ENCODE measurements at places on chromosomes 5 and 9.

DNA sequence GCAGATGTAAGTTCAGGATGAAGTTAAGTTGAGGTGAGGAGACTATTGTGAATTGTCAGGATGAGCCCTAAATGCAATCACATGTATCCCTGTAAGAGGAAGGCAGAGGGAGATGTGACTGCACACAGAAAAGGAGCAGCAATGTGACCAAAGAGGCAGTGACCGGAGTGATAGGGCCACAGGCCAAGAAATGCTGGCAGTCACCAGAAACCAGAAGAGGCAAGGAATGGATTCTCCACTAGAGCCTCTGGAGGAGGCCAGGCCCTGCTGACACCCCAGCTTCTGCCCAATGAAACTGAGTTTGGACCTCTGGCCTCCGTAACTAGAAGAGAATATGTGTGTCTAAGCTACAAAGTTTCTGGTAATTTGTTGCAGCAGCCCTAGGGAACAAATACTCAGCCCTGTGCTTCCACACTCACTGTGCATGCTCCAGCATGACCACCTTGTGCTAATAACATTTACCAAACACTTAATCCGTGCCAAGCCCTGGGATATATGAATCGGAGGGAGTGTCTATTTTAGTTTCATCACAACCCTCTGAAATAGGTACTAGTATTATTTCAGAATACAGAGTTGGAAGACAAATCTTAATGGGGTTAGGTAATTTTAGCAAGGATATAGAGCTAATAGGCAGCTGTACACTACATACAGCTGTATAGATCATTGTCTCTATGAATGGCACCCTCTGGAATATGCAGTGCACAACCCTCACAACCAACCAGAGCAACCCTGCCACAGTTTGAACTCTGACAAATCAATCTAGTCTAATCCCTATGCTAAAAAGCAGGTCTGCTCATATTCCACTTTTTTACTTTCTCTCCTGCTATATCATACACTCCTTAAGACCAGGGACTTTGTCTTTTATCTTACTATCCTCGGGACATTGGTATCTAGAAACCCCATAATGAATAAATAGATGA is 7.8 kb upstream of the GPX8 start:
- H3K36me3 ChIP-seq, result no peaks in the 10 kb centered on the region
- H3K4me1 ChIP-seq, result no peaks in the 10 kb centered on the region
- peaks cover 40% of the 10 kb centered on the region for H3K27me3 ChIP-seq
- DNase-seq, result no peak

DNA sequence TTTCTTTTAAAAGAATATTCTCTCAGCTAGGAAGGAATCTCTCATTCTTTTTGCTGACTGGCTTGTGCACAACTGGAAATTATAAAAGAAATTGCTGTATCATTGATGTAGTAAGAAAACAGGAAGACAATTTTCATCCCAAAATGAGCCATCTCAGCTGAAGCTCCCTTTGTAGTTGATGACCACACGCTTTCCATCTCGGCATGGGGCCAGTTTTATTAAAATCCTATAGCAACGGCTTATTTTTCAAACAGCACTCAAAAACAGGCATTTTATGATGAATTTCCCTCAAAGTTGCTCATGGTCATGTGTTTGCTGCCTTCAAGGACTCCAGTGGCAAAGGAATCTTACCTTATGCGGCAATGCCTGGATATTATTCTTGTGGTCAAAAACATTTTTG is 62.4 kb upstream of the GLIS3 start:
- H3K4me1 ChIP-seq, result no peaks in the 10 kb centered on the region
- DNase-seq, result no peak
- H3K36me3 ChIP-seq, result no peaks in the 10 kb centered on the region
- no peak overlapping the region for H3K27ac ChIP-seq

- no peak for DNase-seq
- peaks cover 24% of the 10 kb centered on the region for H3K36me3 ChIP-seq
These were observed 2.9 kb downstream of the UBE2B start for GRCh38 chr5:134374232-134374631.

GRCh38 chr9:124353166-124353768 is 62.0 kb downstream of the PSMB7 start:
- no peak overlapping the region for H3K4me3 ChIP-seq
- DNase-seq, result no peak
- H3K36me3 ChIP-seq, result peaks cover 67% of the 10 kb centered on the region
- H3K4me1 ChIP-seq, result peaks cover 14% of the 10 kb centered on the region
- peak overlapping the region; percentile 60 for H3K27ac ChIP-seq

- H3K36me3 ChIP-seq, result no peaks in the 10 kb centered on the region
- peaks cover 11% of the 10 kb centered on the region for H3K4me1 ChIP-seq
- H3K4me3 ChIP-seq, result no peak overlapping the region
- H3K27me3 ChIP-seq, result peaks cover 87% of the 10 kb centered on the region
- no peak overlapping the region for H3K27ac ChIP-seq
- no peak for DNase-seq
These were observed 2.4 kb downstream of the PSD2 start for GRCh38 chr5:139797856-139798510.

DNA sequence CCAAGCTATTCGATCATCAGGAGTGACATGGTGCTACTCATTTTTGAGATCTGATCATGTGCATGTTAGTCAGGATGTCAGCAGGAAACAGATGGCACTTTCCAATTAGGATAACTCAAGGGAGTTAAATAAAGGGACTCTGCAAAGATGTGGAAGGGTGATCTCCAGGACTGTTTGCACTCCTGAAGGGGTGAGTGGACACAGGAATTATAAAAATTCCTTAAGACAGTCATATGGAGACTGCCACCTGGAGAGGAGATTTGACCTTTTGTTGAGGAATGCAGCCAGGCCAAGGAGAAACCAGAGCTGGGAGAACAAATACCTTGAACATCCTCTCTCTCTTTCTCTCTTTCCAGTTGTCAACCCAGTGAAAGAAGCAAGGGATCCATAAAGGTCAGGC is 189.1 kb downstream of the GABRG2 start:
- H3K36me3 ChIP-seq, result no peaks in the 10 kb centered on the region
- no peaks in the 10 kb centered on the region for H3K4me1 ChIP-seq
- no peak overlapping the region for H3K4me3 ChIP-seq
- no peak for DNase-seq
- no peaks in the 10 kb centered on the region for H3K27me3 ChIP-seq

GRCh38 chr9:98272083-98272482 is 16.6 kb upstream of the TBC1D2 start:
- H3K27ac ChIP-seq, result no peak overlapping the region
- DNase-seq, result no peak
- peaks cover 80% of the 10 kb centered on the region for H3K27me3 ChIP-seq
- no peak overlapping the region for H3K4me3 ChIP-seq
- H3K36me3 ChIP-seq, result no peaks in the 10 kb centered on the region

GRCh38 chr9:12708562-12709298 is 15.5 kb downstream of the TYRP1 start:
- H3K4me1 ChIP-seq, result no peaks in the 10 kb centered on the region
- H3K36me3 ChIP-seq, result no peaks in the 10 kb centered on the region
- no peak overlapping the region for H3K4me3 ChIP-seq
- no peak overlapping the region for H3K27ac ChIP-seq
- no peak for DNase-seq

DNA sequence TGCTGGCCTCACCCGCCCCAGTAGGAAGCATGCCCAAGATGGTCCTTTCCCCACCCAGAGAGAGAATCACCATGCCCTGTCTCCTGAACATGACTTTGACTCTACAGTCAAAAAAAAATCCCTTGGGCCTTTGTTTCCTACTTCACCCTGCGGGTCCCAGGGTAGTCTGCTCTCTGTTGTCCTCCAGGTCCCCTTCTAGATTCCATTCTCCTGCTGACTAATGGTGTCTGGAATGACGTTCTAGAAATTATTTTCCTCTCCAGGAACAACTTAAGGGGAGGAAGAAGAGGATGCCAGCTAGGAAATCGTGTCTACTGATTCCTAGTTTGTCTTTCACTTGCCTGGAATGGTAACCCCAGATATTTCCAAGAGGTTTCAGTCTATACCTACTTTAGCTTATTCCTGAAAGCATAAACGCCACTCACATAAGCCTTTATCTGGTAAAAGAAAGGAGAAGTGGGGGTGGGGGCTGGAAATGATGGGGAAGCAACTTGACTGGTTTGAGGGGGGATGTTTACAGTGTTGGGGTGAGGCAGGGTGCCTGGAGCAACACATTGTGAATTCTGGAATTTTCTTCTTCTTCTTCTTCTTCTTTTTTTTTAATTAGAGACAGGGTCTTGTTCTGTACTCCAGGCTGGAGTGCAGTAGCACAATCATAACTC is 93.9 kb downstream of the SNX18 start:
- H3K27me3 ChIP-seq, result no peaks in the 10 kb centered on the region
- H3K36me3 ChIP-seq, result peaks cover 3% of the 10 kb centered on the region
- peak overlapping the region; percentile 68 for H3K27ac ChIP-seq
- H3K4me3 ChIP-seq, result no peak overlapping the region

DNA sequence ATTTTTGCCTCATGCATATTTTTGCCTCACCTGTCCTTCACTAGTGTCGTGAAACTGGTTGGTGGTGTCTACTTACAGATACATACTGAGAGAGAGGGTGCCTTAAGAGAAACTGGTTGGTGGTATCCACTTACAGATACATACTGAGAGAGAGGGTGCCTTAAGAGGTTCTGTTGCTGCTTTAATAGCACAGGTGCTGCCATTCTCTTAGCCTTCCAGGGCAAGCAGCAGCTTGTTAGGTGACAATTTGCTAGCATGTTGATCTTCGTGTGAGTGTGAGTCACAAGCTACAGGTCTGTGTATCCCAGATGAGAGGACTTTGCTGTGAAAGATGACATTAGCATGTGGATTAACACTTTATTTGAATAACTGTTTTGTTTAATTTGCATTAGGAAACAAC is 1.4 kb downstream of the PTTG1 start:
- no peaks in the 10 kb centered on the region for H3K27me3 ChIP-seq
- peaks cover 8% of the 10 kb centered on the region for H3K36me3 ChIP-seq
- H3K4me1 ChIP-seq, result peaks cover 51% of the 10 kb centered on the region
- DNase-seq, result no peak

DNA sequence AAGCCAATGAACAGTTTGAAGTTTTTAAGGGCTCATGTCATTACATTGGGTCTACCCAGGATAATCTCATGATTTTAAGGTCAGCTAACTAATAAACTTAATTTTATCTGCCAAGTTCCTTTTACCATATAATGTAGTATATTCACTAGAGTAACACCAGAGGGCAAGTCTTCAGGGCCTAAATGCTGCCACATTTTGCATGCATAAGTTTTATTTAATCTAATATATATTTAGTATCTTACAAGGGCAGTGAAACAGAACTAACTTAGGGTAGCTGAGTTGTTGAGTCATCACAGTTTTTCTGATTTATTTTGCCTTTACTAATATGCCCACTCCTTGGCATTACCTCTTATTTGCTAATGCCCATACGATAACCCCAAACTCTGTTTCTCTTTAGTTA is 8.1 kb upstream of the APC start:
- no peak overlapping the region for H3K27ac ChIP-seq
- H3K36me3 ChIP-seq, result peaks cover under 1% of the 10 kb centered on the region
- H3K27me3 ChIP-seq, result no peaks in the 10 kb centered on the region

DNA sequence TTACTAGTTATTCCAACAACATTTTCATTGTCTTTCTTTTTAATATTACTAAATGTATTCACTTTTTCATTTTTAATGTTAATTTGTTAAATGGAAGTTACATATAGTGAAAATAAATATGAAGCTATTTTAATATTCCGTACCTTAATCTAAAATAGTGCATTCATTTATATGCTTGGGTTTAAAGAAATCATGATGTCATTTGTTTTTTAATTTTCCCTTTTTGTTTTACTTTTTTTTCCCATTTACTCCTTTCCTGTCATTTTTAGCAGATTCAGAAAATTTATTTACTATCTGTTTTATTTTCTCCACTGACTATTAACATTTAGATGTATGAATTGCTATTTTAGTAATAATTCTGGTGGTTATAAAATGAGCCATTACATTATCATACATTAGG is 183.0 kb upstream of the CDH9 start:
- H3K27me3 ChIP-seq, result no peaks in the 10 kb centered on the region
- DNase-seq, result no peak
- H3K27ac ChIP-seq, result no peak overlapping the region
- no peaks in the 10 kb centered on the region for H3K4me1 ChIP-seq

GRCh38 chr5:119285070-119285916 is 70.5 kb upstream of the TNFAIP8 start:
- H3K4me1 ChIP-seq, result peaks cover 98% of the 10 kb centered on the region
- peak overlapping the region; percentile 25 for H3K27ac ChIP-seq
- DNase-seq, result no peak

- H3K4me3 ChIP-seq, result no peak overlapping the region
- H3K27me3 ChIP-seq, result no peaks in the 10 kb centered on the region
- DNase-seq, result no peak
- H3K4me1 ChIP-seq, result no peaks in the 10 kb centered on the region
These were observed 11.7 kb downstream of the CAVIN4 start for GRCh38 chr9:100589582-100589981.

- H3K4me1 ChIP-seq, result peaks cover 24% of the 10 kb centered on the region
- H3K36me3 ChIP-seq, result peaks cover 22% of the 10 kb centered on the region
- no peak overlapping the region for H3K27ac ChIP-seq
- DNase-seq, result no peak
- H3K27me3 ChIP-seq, result no peaks in the 10 kb centered on the region
These were observed 2.9 kb downstream of the ZFAND5 start for GRCh38 chr9:72362118-72362531.

GRCh38 chr9:73805111-73805510 is 653.4 kb downstream of the ANXA1 start:
- H3K27ac ChIP-seq, result no peak overlapping the region
- no peak overlapping the region for H3K4me3 ChIP-seq
- no peak for DNase-seq
- H3K27me3 ChIP-seq, result no peaks in the 10 kb centered on the region
- no peaks in the 10 kb centered on the region for H3K4me1 ChIP-seq

DNA sequence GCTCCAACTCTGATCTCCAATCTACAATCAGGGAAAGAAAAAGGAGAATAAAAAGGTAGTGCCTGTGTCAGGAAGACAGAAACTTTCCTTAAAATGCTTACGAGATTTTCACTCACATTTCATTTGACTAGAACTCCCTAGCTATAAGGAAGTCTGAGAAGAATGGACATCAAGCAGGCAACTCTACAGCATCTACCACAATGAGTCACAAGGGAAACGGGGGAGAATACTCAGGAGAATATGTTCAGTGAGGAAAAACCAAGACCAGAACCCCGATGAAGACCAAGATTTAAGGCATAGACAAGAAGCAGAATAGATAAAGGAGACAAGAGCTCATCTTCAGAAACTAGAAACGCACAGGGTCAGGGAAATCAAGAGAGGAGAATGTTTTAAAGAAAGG is 9.0 kb upstream of the SETD9 start:
- no peak overlapping the region for H3K4me3 ChIP-seq
- peaks cover 15% of the 10 kb centered on the region for H3K36me3 ChIP-seq
- H3K4me1 ChIP-seq, result peaks cover 9% of the 10 kb centered on the region
- no peak overlapping the region for H3K27ac ChIP-seq

DNA sequence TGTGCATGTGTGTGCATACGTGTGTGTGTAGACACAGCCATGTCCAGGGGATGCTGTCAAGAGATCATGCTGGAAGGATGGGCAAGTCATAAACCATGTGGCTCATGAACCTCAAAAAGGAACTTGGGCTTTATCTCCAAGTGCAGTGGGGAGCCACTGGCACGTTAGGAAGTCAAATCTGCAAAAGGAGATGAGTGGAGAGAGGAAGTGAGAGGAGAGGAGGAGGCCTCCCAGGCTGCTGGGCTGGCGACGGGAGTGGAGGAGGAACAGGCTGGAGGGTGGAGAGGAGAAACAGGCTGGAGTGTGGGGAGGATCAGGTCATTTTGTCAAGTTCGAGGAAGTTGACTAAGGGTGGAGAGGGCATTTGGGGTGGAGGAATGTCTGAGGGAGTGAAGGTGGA is 29.2 kb upstream of the TIFAB start:
- H3K27me3 ChIP-seq, result peaks cover 32% of the 10 kb centered on the region
- no peaks in the 10 kb centered on the region for H3K36me3 ChIP-seq

Data from stimulated activated naive B cell treated with anti-CD40 and anti-IgM and Interleukin-4, amounts not matched to agents 10 μg/mL and 1 μg/mL and 100 μg/mL, for 72 hours (primary cell).